ENCODE measurements at places on chromosomes 2 and 18. TPM values are rescaled to one million over a fixed set of nuclear protein-coding genes. Genes with fewer than 3 reads are reported as not detected.

DNA sequence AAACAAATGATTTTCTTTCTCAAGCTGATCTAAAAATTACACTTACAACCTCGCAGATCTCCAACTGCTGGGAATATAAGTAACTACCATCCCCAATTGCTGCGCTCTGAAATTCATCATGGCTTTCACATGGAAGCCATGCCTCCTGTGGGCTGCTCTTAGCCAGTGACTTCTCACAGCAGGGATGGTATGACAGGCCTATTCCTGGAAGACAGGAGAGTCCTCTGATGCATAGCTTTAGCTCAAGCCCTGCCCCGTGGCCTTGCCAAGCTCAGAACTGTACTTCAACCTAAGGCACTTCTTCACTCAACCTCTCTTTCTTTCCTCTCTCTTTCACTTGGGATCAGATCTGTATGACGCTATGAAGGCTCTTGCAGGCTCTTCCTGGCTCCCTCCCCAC is 12.6 kb upstream of the ELAC1 start:
- no peak for DNase-seq

- no peak for DNase-seq
These were observed 74.4 kb downstream of the MEIS1 start for GRCh38 chr2:66509326-66509811.

Gene IL1F10
- total RNA-seq, result not detected

Gene CACNB4
- 0.56 TPM for total RNA-seq

DNA sequence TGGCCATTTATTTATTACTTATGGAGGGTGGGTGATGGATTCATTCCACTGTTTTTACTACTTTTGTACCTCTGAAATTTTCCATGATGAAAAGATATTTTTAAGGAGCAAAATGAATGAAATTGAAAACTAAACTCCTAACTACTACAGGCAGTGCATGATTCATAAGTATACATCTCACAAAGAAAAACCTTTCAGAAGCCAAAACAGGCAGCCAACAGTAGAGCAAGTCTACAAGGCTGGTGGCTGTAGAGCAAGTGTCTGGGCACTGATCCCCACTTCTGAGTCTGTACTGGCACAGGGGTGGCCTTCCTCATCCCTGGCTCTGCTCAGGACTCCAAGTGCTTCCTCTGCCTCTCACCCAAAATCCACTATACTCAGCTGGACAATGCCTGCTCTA is 8.2 kb upstream of the RMP24 start:
- no peak for DNase-seq

Measured in activated naive CD8-positive, alpha-beta T cell treated with anti-CD3 and anti-CD28 coated beads for 36 hours (primary cell).